ENCODE measurements at places on chromosomes 12 and 14.

DNA sequence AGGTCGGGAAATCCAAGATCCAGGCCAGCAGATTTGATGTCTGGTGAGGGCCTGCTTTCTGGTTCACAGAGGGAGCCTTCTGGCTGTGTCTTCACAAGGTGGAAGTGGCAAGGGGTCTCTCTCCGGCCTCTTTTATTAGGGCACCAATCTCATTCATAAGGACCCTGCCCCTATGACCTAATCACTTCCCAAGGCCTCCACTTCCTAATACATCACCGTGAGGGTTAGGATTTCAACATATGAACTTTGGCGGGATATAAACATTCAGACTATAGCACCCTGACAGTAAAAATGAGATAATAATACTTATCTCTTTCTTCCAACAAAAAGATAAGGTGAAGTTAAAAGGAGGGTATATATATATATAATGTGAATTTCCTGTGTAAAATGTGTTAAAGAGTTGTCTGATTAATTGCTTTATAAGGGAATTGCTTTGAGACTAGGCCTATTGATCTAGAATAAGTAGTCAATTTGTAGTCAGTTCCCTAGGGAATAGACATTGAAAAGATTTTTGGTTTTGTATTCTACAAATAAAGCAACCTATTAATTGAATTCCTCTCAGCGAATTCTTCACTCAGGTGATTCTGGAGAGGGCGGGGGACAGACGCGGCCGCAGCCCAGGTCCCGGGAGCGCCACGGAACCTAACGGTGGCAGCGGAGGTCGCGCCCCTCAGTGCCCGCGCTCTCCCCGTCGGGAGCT, 516 bp upstream of the LGALS3 start:
- no peak for DNase-seq

- no peak for DNase-seq
Observed at GRCh38 chr12:64172143-64172970, 49.7 kb downstream of the KICS2 start.

DNA sequence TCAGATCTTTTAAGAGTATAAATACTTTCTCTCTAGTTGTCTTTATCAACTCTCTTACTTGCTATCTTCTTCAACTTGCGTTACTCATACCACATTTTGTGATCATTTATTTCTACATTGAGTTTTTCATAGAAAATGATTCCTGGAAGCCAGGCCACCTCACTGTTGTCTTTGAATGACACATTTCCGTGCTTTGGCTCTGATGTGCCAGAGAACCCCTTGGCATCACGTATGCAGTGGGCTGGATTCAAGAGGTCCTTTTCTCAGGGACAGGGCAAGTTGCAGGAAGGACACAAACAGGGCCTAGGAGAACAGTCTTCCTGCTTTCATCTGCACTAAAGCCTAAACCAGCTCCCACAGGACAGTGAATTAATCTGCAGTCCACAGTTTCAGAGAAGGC, 70.3 kb upstream of the PYGL start:
- no peak for DNase-seq

DNA sequence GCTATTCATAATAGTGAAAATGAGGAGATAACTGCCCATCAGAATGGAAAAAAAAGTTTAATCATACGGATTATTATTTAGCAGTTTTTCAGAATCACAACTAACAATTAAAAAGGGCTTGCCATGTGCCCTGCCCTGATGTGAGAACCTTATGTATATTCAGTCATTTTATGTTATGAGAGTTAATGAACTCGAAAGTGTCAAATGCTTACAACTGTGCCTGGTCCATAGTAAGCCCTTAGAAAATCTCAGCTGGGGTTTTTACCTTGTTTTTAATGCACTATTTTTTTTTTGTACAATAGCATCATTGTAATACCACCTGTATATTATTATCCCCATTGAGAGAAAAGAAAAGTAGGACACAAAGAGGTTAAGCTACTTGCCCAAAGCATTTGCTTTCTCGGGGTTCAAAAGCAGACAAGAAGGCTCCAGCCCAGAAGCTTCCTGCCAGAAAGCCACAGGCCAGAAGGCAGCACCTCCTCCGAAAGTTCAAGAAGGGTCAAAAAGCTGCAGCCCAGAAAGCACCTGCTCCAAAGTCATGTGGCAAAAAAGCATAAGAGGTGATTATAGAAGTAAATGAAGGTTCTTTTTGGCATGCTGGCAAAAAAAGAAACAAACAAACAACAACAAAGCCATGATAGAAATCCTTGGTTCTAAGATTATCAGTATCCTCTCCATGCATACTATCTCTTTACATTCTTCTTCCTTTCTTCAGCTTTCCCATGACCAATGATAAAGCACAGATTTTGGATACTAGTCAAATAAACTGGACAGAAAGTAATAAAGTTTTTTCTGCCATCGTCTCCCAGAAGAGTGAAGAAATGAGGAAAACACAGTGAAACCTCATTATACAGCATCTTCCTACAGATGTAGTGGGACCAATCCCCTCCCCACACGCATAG, 59.1 kb upstream of the NAP1L1 start:
- DNase-seq: peak; percentile 15

GRCh38 chr14:99072956-99073355, 199.0 kb downstream of the BCL11B start:
- no peak for DNase-seq

GRCh38 chr12:59185295-59185694, 265.0 kb upstream of the LRIG3 start:
- no peak for DNase-seq

- peak; percentile 42 for DNase-seq
Observed at GRCh38 chr12:130792821-130793553, 46.1 kb downstream of the STX2 start.

- DNase-seq: peak; percentile 56
Observed at GRCh38 chr14:59688224-59689170, 111.9 kb upstream of the CCDC175 start.

Measured in activated CD4-positive, alpha-beta T cell treated with anti-CD3 and anti-CD28 coated beads, Interleukin-10, Interleukin-2, amounts not matched to agents 100 ng/mL and 50 ng/mL, durations not matched to agents 16 hours and 8 hours (primary cell).